Progenitor cell of endocrine pancreas (in vitro differentiated cells): ENCODE measurements at places on chromosomes 6 and 20. TPM values are rescaled to one million over a fixed set of nuclear protein-coding genes. Genes with fewer than 3 reads are reported as not detected.

DNA sequence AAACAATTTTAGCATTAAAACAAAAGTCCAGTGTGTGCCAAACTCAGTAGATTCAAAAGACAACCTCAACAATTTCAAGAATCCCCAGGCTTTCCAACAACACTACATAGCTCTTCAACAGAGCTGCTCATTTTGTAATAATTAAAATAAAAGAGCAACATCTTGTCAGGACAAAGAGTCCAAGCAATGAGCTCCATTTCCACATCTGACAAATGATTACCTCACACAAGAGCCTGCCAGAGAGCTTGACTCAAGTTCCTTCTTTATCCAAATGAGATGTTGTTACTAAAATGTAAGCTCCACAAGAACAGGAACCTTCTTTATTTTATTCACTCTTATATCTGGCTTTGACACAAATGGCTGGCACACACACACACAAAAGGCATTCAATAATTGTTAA, 449.8 kb downstream of the HACE1 start:
- DNase-seq = no peak
- no peak overlapping the region for H3K4me3 ChIP-seq
- no peaks in the 10 kb centered on the region for H3K27me3 ChIP-seq
- H3K27ac ChIP-seq = no peak overlapping the region
- H3K4me1 ChIP-seq = peaks cover 3% of the 10 kb centered on the region

DNA sequence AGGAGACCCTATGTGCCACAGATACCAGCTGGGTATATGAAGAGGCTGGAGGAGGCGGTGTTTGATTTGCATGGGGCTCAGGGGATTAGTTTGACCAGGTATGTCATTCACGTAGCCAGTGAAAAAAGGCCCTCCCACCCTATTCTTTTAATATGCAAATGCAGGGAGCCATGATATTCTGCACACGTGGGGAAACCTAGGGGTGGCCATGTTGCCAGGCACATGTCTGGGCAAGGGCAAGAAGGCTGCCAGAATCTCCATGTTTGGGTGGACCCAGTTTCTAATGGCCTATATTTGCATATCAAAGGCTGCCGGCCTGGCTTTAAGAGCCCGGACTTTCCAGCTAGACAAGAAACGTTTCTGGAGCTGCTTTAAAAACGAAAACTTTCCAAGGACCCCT, 60.4 kb downstream of the SOX4 start:
- no peak overlapping the region for H3K4me3 ChIP-seq
- peaks cover 14% of the 10 kb centered on the region for H3K4me1 ChIP-seq
- H3K27me3 ChIP-seq = no peaks in the 10 kb centered on the region
- peaks cover 3% of the 10 kb centered on the region for H3K36me3 ChIP-seq

GRCh38 chr6:108115598-108116058, 41.1 kb upstream of the OSTM1 start:
- DNase-seq = peak; percentile 30
- peaks cover 24% of the 10 kb centered on the region for H3K4me1 ChIP-seq
- H3K36me3 ChIP-seq = no peaks in the 10 kb centered on the region
- H3K27me3 ChIP-seq = peaks cover 89% of the 10 kb centered on the region

The PRR18 gene
- total RNA-seq = 0.60 and 0.93 TPM in 2 replicates

DNA sequence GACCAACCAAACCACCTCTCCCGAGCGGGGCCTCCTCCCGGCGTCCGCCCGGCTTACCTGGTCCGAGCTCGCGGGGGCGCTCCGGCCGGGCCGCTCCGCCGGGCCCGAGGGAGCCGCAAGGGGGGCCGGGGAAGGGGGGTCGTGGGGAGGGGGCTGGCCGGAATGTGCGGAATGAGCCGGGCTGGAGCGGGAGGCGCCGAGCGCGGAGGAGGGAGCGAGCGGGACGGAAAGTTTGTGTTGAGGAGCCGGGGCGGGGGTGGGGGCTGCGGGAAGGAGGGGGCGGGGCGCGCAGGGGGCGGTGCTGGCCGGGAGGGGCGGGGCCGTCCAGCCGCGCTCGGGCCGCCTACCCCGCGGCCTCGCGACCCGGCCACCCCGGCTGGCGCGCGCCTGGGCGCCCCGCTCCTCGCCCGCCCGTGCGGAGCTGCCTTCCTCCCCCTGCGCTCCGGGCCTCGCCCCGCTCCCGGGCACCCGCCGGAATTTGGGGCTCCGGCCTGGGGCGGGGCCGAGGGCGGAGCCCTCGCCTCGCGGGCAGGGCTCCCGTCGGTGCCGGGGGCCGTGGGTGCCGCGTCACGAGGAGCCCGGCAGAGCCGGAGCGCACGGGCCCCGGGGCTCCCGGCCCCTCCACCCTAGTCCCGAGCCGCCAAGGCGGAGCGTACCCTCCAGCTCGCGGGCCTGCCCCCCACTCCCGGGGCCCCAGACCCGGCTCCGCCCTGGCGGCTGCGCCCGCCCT, at the start of gene TEAD3:
TEAD3 (minus strand) TSS at position 239 of the 730 bp plus-strand sequence.
- peak within 1 kb of the TSS; percentile 96 for H3K27ac ChIP-seq
- DNase-seq = peak; percentile 80
- peaks cover 33% of the 10 kb centered on the region for H3K4me1 ChIP-seq
- peaks cover 24% of the 10 kb centered on the region for H3K27me3 ChIP-seq
- peak within 1 kb of the TSS; percentile 83 for H3K4me3 ChIP-seq
- H3K36me3 ChIP-seq = no peaks in the 10 kb centered on the region

DNA sequence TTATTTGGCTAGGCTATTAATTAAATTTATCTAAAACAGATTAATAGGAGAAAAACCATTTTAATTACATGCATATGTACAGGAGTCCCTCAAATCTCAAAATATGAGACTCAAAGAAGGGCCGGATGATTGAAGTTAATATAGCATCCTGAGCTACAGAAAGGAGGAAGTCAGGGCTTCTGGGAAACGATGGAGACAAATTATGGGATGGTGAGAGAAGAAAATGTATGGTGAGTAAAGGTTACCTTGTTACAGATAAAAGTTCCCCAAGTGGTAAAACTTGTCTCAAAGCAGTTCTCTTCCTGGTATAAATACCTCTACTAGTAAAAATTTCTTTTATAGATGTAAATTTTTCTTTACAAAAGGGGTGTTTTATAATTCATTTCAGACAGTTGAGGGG, 15.9 kb upstream of the BTN1A1 start:
- DNase-seq = no peak
- no peak overlapping the region for H3K27ac ChIP-seq
- H3K4me3 ChIP-seq = no peak overlapping the region
- H3K4me1 ChIP-seq = no peaks in the 10 kb centered on the region

- H3K27me3 ChIP-seq = peaks cover 43% of the 10 kb centered on the region
- no peaks in the 10 kb centered on the region for H3K36me3 ChIP-seq
- no peak overlapping the region for H3K4me3 ChIP-seq
- H3K27ac ChIP-seq = no peak overlapping the region
These were observed 99.4 kb downstream of the BFSP1 start for GRCh38 chr20:17431621-17432364.

- H3K27me3 ChIP-seq = peaks cover 46% of the 10 kb centered on the region
- no peaks in the 10 kb centered on the region for H3K36me3 ChIP-seq
- no peaks in the 10 kb centered on the region for H3K4me1 ChIP-seq
- H3K27ac ChIP-seq = no peak overlapping the region
- no peak overlapping the region for H3K4me3 ChIP-seq
- DNase-seq = no peak
These were observed 172.4 kb upstream of the SSTR4 start for GRCh38 chr20:22862671-22863230.

The PTK7 gene
- 141 and 142 TPM in 2 replicates for total RNA-seq

The BIRC7 gene
- not detected in 2 replicates for total RNA-seq

The TMEM200A gene
- total RNA-seq = 13.0 and 13.6 TPM in 2 replicates

The ATG5 gene
- 39.6 and 40.8 TPM in 2 replicates for total RNA-seq

GRCh38 chr6:38316099-38316868, 323.4 kb downstream of the BTBD9 start:
- H3K4me3 ChIP-seq = no peak overlapping the region
- no peaks in the 10 kb centered on the region for H3K36me3 ChIP-seq
- no peak overlapping the region for H3K27ac ChIP-seq
- DNase-seq = no peak
- H3K4me1 ChIP-seq = peaks cover 4% of the 10 kb centered on the region
- H3K27me3 ChIP-seq = no peaks in the 10 kb centered on the region

- H3K27me3 ChIP-seq = peaks cover 10% of the 10 kb centered on the region
- H3K27ac ChIP-seq = no peak overlapping the region
- H3K4me1 ChIP-seq = peaks cover 4% of the 10 kb centered on the region
- DNase-seq = no peak
These were observed 136.4 kb upstream of the PTPN1 start for GRCh38 chr20:50373674-50374286.

The VGLL2 gene
- 0.49 TPM in 1 of 2 replicates, not detected in the other for total RNA-seq

- H3K4me3 ChIP-seq = no peak overlapping the region
- DNase-seq = no peak
- H3K27me3 ChIP-seq = peaks cover 8% of the 10 kb centered on the region
- no peaks in the 10 kb centered on the region for H3K36me3 ChIP-seq
- H3K27ac ChIP-seq = no peak overlapping the region
- H3K4me1 ChIP-seq = peaks cover 3% of the 10 kb centered on the region
These were observed 44.7 kb upstream of the PCMTD2 start for GRCh38 chr20:64210656-64211369.

DNA sequence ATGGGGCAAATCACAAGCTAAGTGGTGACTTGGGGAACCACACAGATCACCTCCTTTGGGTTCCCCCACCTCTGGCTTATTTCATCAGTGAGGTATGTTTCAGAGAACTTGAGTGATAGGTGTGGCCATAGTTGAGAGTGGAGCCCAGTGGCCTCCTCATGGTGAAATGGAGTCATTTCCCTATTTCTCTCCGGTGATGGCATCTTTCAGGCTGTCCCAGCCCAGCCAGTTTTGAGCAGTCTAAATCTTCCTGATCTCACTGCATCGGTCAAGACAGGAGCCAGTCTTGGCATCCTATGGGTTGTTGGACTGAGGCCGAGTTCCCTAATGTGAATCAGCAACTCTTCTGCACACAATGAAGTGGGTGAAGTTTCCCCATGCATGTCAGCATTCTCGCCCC, 132.4 kb downstream of the EYA2 start:
- no peaks in the 10 kb centered on the region for H3K36me3 ChIP-seq
- no peak overlapping the region for H3K27ac ChIP-seq
- peaks cover 4% of the 10 kb centered on the region for H3K27me3 ChIP-seq
- H3K4me1 ChIP-seq = no peaks in the 10 kb centered on the region
- no peak overlapping the region for H3K4me3 ChIP-seq

The ACSS1 gene
- total RNA-seq = 0.67 and 0.72 TPM in 2 replicates

DNA sequence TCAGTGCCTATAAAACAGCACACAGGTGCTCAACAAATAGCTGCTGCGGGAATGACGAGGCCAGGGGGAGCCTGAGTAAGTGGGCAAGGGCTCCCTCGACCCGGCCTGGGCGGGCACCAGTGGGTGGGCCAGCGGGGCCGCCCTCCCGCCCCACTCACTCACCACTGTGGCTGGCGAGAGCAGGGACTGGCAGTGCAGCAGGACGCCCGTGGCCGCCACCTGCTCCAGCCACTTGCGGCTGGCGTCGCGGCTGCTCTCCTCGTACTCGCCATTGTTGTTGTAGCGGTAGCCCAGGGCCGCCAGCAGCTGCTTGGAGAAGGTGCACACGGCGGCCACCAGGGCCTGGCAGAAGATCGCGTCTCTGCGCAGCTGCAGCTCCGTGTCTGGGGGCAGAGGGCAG, 191.5 kb downstream of the PREX1 start:
- H3K36me3 ChIP-seq = no peaks in the 10 kb centered on the region
- H3K4me3 ChIP-seq = no peak overlapping the region
- H3K27me3 ChIP-seq = no peaks in the 10 kb centered on the region
- no peak for DNase-seq
- no peaks in the 10 kb centered on the region for H3K4me1 ChIP-seq

- peaks cover 5% of the 10 kb centered on the region for H3K27me3 ChIP-seq
- H3K36me3 ChIP-seq = peaks cover 14% of the 10 kb centered on the region
- DNase-seq = no peak
- H3K4me3 ChIP-seq = no peak overlapping the region
- peaks cover 12% of the 10 kb centered on the region for H3K4me1 ChIP-seq
These were observed 62.3 kb downstream of the LAMP5 start for GRCh38 chr20:9576695-9577094.

DNA sequence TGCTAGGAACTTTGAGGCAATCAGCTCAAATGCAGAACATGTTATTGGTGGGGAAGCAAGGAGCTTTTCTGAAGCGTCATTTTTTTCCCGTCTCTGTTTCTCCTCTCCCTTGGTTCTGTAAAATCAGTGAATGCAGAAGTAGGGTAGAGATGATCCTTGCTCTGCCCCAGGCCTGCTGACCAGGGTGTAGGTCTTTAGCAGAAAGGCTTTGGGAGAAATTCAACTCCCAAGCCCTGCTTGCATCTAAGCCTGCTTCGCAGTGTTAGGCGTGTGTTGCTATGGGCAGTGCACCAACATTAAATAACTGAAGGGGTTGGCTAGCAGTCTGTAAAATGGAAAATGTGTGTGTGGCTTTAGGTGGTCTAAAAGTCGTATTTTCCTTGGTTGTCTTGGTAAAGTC, 45.9 kb downstream of the SASH1 start:
- no peak for DNase-seq
- peaks cover 11% of the 10 kb centered on the region for H3K36me3 ChIP-seq
- no peaks in the 10 kb centered on the region for H3K27me3 ChIP-seq
- H3K4me1 ChIP-seq = peaks cover 2% of the 10 kb centered on the region
- H3K27ac ChIP-seq = peak overlapping the region; percentile 58

GRCh38 chr20:62879275-62880146, 17.9 kb upstream of the TCFL5 start:
- no peak overlapping the region for H3K4me3 ChIP-seq
- no peaks in the 10 kb centered on the region for H3K27me3 ChIP-seq
- H3K27ac ChIP-seq = no peak overlapping the region
- peaks cover 9% of the 10 kb centered on the region for H3K36me3 ChIP-seq
- H3K4me1 ChIP-seq = peaks cover 3% of the 10 kb centered on the region

DNA sequence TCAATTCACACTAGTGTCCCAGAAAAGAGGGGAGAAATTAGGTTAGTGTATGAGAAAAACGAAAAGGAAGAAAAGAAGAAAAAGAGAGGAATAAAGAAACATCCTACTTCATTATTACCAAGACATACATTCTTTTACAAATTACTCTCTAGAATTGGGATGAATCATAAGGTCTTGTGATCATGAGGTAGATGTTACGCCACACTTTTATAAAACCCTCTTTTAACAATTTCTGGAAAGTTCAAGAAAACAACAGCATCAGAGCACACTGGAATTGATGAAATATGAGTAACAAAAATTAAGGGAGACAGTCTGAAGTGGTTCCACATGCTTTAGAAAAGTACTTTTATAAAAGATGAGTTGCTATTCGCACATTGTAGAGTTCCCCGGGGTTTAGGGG, 32.6 kb upstream of the NRSN1 start:
- H3K4me1 ChIP-seq = no peaks in the 10 kb centered on the region
- DNase-seq = no peak
- no peaks in the 10 kb centered on the region for H3K36me3 ChIP-seq
- no peak overlapping the region for H3K4me3 ChIP-seq
- H3K27me3 ChIP-seq = peaks cover 27% of the 10 kb centered on the region
- no peak overlapping the region for H3K27ac ChIP-seq

- H3K27me3 ChIP-seq = no peaks in the 10 kb centered on the region
- no peak overlapping the region for H3K27ac ChIP-seq
- H3K4me1 ChIP-seq = peaks cover 3% of the 10 kb centered on the region
These were observed 159.1 kb downstream of the MTHFD1L start for GRCh38 chr6:151024597-151024996.

The OPRM1 gene
- total RNA-seq = not detected in 2 replicates

The MCHR2 gene
- not detected in 2 replicates for total RNA-seq

DNA sequence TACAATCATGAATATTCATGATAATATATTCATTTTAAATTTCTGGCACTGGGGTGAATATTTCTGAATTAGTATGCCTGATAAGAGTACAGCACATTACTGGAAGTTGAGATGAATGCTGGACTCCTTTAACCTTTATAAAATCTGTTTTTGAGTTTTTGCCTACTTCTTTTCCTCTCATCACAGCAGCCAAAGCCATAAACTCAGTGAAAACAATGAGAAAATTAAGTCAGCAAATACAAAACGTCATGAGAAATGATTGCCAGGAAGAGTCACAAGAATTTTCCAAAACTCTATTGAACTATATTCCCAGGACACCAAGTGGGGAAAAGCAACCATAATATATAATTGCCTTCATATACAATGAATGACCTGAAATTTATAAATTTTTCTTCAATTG, 837.6 kb downstream of the TBC1D32 start:
- no peak overlapping the region for H3K27ac ChIP-seq
- H3K27me3 ChIP-seq = no peaks in the 10 kb centered on the region
- H3K4me3 ChIP-seq = no peak overlapping the region
- H3K4me1 ChIP-seq = no peaks in the 10 kb centered on the region
